Hair follicular keratinocyte (primary cell): ENCODE measurements at places on chromosomes 12 and 14. TPM values are rescaled to one million over a fixed set of nuclear protein-coding genes. Genes with fewer than 3 reads are reported as not detected.

Gene SAMD4A
- total RNA-seq = 10.6 TPM in 2 replicates

Gene PYGL
- total RNA-seq = 265 and 315 TPM in 2 replicates

Gene SLC25A47
- total RNA-seq = not detected in 2 replicates

Gene CISTR
- not detected in 2 replicates for total RNA-seq

Gene SLCO1C1
- not detected in 2 replicates for total RNA-seq

Gene SYCP3
- total RNA-seq = not detected in 2 replicates

Gene HOXC13
- 5.5 and 6.0 TPM in 2 replicates for total RNA-seq

Gene NEDD1
- total RNA-seq = 31.5 and 32.5 TPM in 2 replicates

Gene KRT73
- not detected in 2 replicates for total RNA-seq

Gene OAS2
- 2.7 and 3.5 TPM in 2 replicates for total RNA-seq

Gene DHRS2
- 0.31 TPM in 1 of 2 replicates, not detected in the other for total RNA-seq

Gene GRIN2B
- total RNA-seq = not detected in 2 replicates

Gene SVOP
- not detected in 2 replicates for total RNA-seq

Gene KSR2
- not detected in 2 replicates for total RNA-seq

Gene RND1
- 0.16 TPM in 1 of 2 replicates, not detected in the other for total RNA-seq

Gene POLE2
- total RNA-seq = 12.7 and 24.0 TPM in 2 replicates

Gene FOXA1
- 0.08 TPM in 1 of 2 replicates, not detected in the other for total RNA-seq

Gene OR4E2
- total RNA-seq = not detected in 2 replicates

Gene METAP2
- 59.1 and 91.0 TPM in 2 replicates for total RNA-seq

Gene SDR9C7
- 0.31 and 0.57 TPM in 2 replicates for total RNA-seq

Gene IFNG-AS1
- not detected in 2 replicates for total RNA-seq

Gene PLA2G1B
- total RNA-seq = not detected in 2 replicates

Gene SLC38A1
- 84.7 and 90.4 TPM in 2 replicates for total RNA-seq

Gene PHETA1
- total RNA-seq = 9.7 and 15.8 TPM in 2 replicates

Gene OR11H6
- not detected in 2 replicates for total RNA-seq

Gene P2RX2
- not detected in 2 replicates for total RNA-seq

Gene TEX52
- not detected in 2 replicates for total RNA-seq

Gene SIX6
- not detected in 2 replicates for total RNA-seq

Gene ANKRD9
- total RNA-seq = 67.8 and 78.7 TPM in 2 replicates

Gene VRK1
- 30.5 and 45.9 TPM in 2 replicates for total RNA-seq

Gene TMEM179
- total RNA-seq = not detected in 2 replicates

Gene SERPINA4
- not detected in 2 replicates for total RNA-seq

Gene PRB3
- total RNA-seq = not detected in 2 replicates

Gene PIWIL1
- under 0.01 TPM in 1 of 2 replicates, not detected in the other for total RNA-seq

Gene VWF
- not detected in 2 replicates for total RNA-seq

Gene TMEM121
- 2.7 and 3.2 TPM in 2 replicates for total RNA-seq

Gene CCDC197
- total RNA-seq = not detected in 2 replicates

Gene MEG3
- total RNA-seq = 3.8 and 5.6 TPM in 2 replicates

Gene COL2A1
- 0.16 and 0.72 TPM in 2 replicates for total RNA-seq

Gene KRT79
- total RNA-seq = not detected in 2 replicates

Gene ANKS1B
- total RNA-seq = not detected in 2 replicates

Gene C12orf54
- total RNA-seq = 2.5 and 3.7 TPM in 2 replicates

Gene DNAJC22
- 0.11 TPM in 1 of 2 replicates, not detected in the other for total RNA-seq

Gene BHLHE41
- 0.19 and 2.7 TPM in 2 replicates for total RNA-seq

Gene PFKM
- 50.0 and 61.6 TPM in 2 replicates for total RNA-seq

Gene RDH5
- total RNA-seq = 2.2 TPM in 1 of 2 replicates, not detected in the other

Gene ACOT6
- total RNA-seq = not detected in 2 replicates

Gene BICD1
- 3.7 and 5.9 TPM in 2 replicates for total RNA-seq

Gene TTC6
- total RNA-seq = under 0.01 TPM in 2 replicates

Gene TAPBPL
- 4.4 and 4.5 TPM in 2 replicates for total RNA-seq

Gene GARIN6
- not detected in 2 replicates for total RNA-seq

Gene SERPINA10
- total RNA-seq = not detected in 2 replicates

Gene CD27
- total RNA-seq = not detected in 2 replicates

Gene ADAM21
- total RNA-seq = 0.30 and 0.55 TPM in 2 replicates

Gene CD163L1
- 0.16 and 0.38 TPM in 2 replicates for total RNA-seq

Gene OR4K1
- total RNA-seq = not detected in 2 replicates

Gene GPRC5D
- total RNA-seq = not detected in 2 replicates
